ENCODE measurements at places on chromosomes 2 and 18.

DNA sequence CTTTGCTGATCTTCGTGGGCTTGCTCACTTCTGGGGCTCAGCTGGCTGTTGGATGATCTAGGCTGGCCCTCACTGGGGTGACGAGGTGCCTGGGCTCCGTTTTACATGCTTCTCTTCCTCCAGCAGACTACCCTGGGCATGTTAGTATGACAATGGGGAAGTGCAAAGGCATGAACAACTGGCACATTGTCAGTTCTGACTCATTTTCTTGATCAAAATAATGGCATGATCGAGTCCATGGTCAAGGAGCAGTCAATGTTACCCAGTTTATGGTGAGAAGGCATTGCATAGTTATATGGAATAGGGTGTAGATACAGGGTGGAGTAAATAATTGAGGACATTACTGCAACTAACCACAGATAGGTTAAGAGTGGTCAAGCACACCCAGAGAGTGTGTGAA lies 10.0 kb upstream of the UPP2 start:
- DNase-seq: no peak

- no peak for DNase-seq
Observed at GRCh38 chr18:2642771-2643170, 12.8 kb upstream of the SMCHD1 start.

DNA sequence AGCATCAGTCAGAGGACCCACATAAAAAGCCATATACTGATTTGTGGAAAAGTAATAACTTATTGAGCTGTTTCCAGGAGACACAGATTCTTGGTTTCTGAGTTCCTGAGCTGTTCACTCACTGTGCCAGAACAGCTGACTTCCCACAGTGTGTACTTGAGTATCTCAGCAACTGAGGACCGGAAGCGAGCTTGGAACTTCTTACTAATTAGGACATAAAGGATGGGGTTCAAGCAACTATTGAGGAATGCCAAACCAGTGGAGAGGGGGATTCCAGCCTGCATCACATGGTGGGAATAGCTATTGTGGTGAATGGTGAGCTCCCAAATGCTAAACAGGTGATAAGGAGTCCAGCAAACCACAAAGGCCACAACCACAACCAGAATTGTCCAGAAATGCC lies 16.4 kb downstream of the EEF1B2 start:
- no peak for DNase-seq

DNA sequence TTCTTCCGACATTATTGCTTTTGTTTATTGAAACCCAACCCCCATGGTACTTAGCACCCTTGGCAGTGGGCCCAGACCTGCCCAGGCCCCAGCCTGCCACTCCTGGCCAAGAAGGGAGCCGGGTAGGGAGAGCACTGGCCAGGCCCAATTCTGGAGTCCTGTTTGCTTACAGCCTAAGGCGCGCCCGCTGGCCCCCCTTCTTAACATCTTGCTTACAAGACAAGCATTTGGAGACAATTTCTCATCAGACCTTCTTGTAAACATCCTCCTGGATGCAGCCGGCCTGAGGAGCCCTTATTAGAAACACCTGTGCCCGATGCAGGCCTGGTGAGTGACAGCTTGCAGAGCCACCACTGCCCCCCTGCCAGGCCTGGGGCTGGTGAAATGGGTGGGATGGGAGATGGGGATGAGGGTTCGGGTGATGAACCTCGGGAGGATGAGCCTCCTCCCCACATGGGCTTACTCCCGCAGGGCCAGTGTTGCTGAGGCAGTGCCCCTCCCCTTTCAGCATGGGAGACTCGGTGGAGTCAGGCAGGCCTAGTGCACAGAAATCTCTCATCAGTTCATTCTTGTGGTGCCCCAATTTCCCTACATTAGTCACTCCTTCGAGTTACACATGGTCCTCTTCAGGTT lies 217.5 kb downstream of the CYP26B1 start:
- DNase-seq: no peak

DNA sequence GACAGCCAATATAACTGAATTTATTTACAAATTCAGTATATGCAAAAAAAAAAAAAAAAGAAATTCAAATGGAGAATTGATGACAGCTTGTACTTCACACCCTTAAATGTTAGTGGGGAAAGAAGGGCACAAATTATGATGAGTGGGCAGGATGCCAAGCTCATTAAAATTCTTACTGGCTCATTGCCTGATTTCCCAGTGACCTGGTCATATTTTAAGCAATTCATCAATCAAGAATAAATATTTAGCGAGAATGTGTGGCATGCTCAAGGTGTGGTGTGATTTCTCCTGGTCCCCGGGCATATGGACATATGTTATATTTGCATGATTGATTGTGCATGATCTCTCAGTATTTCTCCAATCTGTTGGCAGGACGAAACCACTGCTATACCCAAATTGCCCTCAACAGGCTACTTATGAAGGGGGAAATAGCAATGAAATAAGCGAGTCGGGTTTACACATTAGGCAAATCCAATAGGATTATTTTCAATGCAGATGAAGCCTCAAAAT lies 883.0 kb downstream of the LRRTM4 start:
- DNase-seq: no peak

DNA sequence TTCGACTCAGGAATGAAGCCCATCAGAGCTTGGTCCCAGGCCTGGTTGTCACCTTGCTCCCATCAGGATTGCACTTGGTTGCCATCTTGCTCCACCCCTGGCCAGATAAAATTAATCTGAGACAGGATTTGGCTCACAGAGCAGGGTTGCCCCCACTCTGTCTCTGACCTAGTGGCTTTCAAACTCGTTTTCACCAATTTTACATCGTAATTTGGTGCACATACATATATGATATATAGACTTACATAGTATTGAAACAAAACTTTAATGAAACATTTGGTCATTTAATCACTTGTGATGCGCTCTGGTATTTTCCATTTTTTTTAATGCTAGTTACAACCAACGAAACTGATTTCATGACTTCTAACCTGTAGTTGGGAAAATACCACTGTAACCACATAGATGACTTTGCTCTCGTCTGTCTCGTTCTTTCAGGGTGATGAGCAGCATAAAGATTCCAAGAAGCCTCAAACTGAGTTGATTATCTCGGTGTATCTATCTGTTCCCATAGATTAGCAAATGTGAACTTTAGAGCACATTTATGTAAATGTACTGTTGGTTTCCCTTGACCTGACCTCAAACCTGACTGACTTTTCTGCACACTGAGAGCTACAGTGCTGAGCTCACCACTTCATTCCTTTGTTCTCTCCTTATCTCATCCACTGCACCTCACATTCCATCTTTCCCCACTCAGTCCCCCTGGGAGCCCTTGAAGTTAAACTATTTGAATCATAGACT lies 30.5 kb upstream of the PLB1 start:
- no peak for DNase-seq

GRCh38 chr2:152167065-152167464 lies 8.5 kb downstream of the STAM2 start:
- DNase-seq: no peak

DNA sequence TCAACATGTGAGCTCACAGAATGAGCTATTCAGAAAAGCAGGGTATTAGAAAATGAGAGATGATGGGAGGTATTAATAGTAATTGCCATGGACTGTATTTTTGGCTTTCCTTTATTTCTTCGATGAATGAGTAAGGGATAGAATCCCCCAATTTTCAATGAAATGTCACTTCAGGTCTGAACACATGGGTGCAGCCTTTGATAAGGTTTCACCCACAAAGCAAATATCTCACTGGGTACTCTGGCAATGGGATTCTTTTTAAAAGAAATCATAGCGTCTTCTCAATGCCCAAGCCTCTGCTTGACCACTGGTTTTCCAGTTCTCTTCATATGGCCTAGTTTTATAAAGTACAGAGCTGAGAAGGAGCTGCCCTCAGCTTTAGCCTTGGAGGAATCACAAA lies 610.5 kb upstream of the FANCL start:
- no peak for DNase-seq

DNA sequence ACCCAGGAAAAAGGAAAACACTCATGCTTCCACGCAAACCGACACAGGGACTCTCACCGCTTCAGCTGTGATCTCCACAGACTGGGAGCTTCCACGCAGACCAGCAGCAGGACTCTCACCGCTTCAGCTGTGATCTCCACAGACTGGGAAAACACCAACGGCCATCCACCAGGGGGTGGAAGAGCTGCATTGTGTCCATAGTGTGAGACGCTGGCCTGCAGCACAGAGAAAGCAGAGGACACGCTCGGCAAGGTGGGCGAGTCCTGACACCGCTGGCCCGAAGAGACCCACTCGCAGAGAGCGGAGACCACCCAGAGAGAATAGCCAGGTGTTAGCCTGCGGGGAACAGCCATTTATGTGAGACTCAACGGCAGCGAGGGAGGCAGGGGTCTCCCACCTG lies 42.5 kb upstream of the NFATC1 start:
- DNase-seq: no peak

GRCh38 chr18:37161491-37161890 lies 332.6 kb downstream of the KIAA1328 start:
- DNase-seq: no peak

DNA sequence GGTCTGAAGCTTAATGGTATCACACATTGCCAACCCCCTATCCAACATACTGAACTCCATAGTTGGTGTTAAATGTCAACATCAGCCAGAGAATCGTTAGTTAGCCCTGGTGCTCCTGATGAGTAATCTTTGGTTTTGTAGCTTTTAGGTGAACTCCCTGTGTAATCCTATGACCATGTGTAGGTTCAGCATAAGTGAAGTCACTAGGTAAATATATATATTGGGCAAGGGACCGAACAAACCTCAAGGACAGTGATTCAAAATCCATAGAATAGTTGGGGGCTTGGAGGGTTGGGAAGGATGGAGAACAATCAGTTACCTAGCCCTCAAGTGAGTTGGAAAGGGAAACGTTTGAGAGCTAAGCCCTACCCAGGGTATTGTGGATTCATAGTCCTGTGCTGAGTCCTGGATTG lies 16.0 kb upstream of the AP1S3 start:
- DNase-seq: no peak

DNA sequence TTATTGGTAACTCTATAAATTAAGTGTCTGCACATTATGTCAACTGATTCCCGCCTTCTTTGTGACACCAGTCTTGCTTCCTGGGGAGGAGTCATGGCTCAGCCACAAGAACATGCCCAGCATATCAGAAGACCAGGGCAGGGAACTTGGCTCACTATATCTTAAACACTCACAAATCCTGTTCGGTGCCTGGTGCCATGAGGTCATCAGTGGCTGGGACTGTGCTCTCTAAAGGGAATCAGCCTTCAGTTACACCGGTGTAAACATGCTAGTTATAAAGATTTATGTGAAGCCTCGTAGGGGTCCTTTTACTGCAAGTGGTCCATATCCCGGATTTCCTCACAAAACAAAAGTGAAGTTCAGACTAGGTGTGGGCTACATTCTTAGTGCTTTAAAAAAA lies 73.1 kb upstream of the ZNF521 start:
- no peak for DNase-seq

DNA sequence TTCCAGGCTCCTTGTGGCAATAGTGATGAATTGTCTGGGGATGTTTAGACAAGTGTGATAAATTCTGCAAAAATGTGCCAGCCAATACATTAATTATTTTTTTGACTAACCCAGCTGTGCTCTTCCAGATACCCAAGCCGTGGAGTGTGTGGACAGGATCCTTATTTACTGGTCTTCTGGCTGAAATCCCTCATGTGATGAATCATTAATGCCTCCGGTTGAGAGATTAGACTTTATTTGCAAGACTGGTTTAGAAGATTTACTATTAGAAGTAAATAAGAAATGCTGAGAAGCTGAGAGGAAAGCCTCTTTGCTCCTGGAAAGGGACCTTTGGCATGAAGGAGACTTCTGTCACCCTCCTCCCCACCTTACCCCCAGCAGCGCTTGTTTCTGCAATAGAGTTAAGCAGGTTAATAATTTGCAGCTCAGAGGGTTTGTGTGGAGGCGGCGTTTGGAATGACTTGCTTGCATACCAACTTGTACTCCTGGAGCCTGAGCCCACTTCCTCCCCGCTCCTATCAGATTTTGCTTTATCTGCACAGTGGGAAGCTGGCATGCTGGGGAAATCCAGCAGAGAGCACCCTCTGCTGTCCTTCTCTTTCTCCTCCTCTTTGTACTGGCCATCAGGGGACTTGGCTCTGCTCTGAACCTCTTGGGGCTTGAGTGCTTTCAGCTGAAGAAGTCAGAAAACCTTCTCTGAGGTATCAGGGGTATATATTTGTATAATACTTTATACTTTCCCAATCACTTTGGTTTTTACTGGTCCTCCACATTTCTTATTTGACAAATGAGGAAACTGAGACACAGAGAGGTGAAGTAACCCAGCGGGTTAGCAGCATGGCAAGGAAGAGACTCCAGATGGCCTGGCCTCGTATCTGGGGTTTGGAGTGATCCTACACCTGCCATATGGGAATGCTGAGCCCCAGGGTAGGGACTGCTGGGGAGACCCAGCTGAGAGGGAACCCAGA lies 16.3 kb downstream of the SLC3A1 start:
- no peak for DNase-seq

DNA sequence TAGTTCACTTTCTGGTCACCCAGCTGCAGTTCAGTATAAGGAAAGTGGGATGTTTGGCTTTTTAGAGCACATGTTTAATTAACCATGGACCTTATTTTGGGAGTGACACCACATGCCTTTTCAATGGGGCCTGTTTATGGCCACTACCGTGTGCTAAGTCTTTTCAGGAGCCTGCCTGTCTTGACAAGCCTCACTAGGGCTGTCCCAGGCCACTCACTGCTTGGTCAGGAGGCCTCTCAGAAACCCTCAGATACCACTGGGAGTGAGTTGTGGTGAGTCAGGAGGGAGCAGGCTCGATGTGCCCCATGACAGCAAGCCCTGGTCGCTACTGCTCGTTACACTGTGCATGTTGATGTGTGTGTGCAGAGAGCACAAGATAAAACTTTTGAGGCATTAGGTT lies 123.0 kb downstream of the MAP4K4 start:
- DNase-seq: no peak

GRCh38 chr2:238700506-238701340 lies 147.2 kb upstream of the TWIST2 start:
- DNase-seq: no peak

DNA sequence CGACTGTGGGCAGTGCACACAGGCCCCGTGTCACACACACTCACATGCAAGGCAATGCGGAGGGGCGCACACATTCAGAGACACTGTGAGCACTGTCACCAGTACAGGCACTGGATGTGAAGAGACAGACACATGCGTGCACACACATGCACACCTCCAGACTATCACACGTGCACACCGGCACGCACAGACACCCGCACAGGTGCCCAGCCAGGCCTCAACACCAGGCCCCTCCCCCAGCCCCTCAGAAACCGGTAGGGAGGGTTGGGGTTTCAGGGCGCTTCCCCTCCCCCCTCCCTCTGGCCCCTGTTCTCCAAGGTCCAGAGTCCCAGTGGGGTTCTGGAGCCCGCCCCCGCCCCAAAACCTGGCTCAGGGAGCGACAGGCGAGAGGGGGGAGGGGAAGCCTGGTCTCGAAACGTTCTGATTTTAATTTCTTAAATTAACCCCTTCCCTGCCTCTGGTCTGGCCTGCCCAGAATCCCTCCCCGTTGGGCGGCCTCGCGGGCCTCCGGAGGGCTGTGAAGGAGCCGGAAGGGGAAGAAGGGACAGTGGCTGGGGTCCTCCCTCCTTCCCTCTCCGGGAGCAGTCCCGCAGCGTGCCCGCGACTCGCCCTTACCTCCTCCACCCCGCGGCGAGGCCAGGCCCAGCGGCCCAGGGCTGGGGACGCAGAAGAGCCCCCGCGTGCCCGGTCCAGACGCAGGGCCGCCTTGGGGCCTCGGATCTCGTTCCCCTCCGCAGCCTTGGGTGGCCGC lies 558 bp downstream of the FBXO41 start:
- DNase-seq: no peak
